Vagina (tissue), 2 donors: ENCODE measurements at places on chromosomes 13 and 19. TPM values are rescaled to one million over a fixed set of nuclear protein-coding genes. Genes with fewer than 3 reads are reported as not detected.

DNA sequence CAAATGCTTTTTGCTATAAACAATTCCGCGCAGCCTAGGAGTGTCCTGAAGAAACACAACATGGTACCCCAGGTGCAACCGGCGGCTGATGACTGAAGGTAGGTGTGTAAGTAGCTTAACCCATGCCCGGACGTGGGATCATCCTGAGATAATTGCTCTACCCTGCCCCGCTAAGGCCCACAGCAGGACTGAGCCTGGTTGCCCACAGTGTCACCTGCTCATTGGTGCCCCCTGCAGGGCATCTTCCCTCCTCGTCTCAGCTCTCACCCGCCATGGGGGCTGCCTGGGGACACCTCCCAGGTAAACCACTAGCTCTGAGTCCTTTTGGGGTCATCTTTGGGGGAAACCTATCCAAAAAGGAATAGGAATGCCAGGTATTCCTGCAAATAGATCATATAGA, 22.3 kb downstream of the TMEM161A start:
- no peaks in the 10 kb centered on the region for H3K36me3 ChIP-seq
- H3K4me3 ChIP-seq, result no peak overlapping the region
- no peaks in the 10 kb centered on the region for H3K27me3 ChIP-seq
- no peak overlapping the region for H3K27ac ChIP-seq
- no peak for DNase-seq

DNA sequence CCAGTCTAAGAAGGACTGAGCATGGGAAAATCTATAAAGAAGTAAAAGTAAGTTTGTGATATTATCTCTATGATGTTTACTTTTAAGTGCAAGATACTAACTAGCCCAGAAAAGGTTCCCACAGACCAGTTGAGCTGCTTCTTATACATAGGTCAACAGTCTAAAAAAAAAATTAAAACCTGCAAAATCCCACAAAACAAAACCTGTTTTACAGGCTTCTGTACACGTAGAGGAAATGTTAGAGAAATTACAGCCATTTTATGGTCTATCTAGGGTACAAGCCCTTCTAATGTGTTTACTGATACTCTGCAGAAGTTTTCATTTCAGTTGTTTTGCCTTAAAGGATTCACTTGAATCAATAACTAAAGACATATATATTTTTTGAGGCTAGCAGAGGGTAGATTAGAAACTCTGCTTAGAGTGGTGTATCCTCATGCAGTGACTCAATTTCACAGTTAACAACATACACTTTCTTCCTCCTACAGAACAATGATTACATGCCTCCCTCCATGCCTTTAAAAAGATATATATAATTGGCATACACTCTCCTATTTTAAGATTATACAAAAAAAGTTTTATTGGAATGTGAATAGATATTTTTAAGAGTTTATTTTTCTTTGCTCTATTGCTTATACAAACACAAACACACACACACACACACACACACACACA, 43.9 kb downstream of the CAB39L start:
- no peaks in the 10 kb centered on the region for H3K27me3 ChIP-seq
- no peak for DNase-seq
- no peaks in the 10 kb centered on the region for H3K36me3 ChIP-seq
- H3K4me3 ChIP-seq, result peak overlapping the region; percentile 43

GRCh38 chr19:8150178-8150865, 930 bp upstream of the FBN3 start:
- peaks cover 24% of the 10 kb centered on the region for H3K4me1 ChIP-seq
- H3K36me3 ChIP-seq, result no peaks in the 10 kb centered on the region
- DNase-seq, result no peak
- no peak overlapping the region for H3K27ac ChIP-seq
- no peak overlapping the region for H3K4me3 ChIP-seq

DNA sequence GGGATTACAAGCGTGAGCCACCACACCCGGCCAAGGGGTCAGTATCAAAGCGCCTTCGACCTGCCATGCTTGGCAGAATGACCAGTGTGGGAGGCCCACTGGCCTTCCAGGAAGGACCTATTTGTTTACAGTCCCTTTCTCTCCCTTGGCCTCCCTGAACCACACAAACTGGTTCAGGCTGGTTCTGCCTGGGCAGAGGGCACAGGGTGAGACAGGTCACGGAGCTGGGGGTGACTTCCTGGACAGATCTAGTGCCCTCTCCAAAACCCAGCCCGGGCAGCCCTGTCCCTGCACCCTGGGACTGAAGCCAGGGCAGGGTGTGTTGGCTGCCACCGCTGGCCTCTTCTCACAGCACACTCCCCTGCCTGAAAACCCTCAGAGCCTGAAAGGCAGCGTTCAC, 11.3 kb downstream of the PLEKHF1 start:
- H3K27ac ChIP-seq, result peak overlapping the region; percentile 83
- H3K36me3 ChIP-seq, result peaks cover 37% of the 10 kb centered on the region
- H3K4me1 ChIP-seq, result peaks cover 90% of the 10 kb centered on the region
- H3K27me3 ChIP-seq, result no peaks in the 10 kb centered on the region

DNA sequence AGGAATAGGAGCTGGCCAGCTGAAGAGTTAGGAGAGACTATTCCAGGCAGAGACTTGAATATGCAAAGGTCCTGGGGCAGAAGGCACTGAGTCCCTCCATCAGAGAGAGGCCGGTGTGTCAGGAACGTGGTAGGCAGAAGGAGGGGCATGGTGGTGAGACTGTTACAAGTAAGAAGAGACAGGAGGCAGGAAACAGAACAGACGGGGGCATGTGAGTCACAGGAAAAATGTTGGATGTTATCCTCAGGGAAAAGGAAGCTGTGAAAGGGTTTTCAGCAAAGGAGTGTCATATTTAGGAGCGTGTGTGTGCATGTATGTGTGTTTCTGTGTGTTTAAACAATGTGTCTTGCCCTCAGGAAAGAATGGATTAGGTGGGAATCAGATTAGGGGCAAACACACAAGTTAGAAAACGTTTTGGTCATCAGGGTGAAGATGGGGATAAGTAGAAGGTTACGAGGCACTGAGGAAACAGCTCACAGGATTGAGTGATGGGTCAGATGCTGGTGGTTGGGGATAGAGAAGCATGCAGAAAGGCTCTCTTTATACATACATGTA, 1.1 kb downstream of the EDDM13 start:
- H3K4me1 ChIP-seq, result no peaks in the 10 kb centered on the region
- no peak overlapping the region for H3K27ac ChIP-seq
- H3K27me3 ChIP-seq, result no peaks in the 10 kb centered on the region
- no peak overlapping the region for H3K4me3 ChIP-seq

Gene OR10H5
- total RNA-seq, result not detected

Gene COX6B1
- total RNA-seq, result 265 TPM
